ENCODE measurements at places on chromosomes 3 and 15. TPM values are rescaled to one million over a fixed set of nuclear protein-coding genes. Genes with fewer than 3 reads are reported as not detected.

DNA sequence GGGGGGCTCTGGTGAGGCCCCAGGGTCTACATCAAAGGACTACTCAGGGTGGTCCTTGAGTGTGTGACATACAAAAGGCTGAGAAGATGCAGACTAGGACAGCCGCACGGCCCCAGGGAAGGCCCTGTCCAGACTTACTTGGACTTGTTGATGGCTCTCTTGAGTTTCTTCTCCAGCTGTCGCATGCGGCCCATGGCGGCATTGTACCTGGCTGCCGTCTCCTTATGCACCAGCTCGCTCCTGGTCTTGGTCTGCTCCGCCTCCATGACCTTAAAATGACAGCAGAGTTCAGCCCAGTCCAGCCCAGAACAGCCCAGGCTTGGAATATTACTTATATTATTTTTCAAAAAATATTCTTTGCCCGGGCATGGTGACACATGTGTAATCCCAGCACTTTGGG, 56.0 kb downstream of the CAPN7 start:
- no peak for DNase-seq

The AGBL1 gene
- total RNA-seq = not detected

GRCh38 chr3:30269751-30270445, 336.5 kb upstream of the TGFBR2 start:
- no peak for DNase-seq

The TM4SF1 gene
- 0.90 TPM for total RNA-seq

- DNase-seq = no peak
These were observed 377.7 kb upstream of the AGTR1 start for GRCh38 chr3:148319960-148320359.

The STAB1 gene
- 2.6 TPM for total RNA-seq

All from WTC11 (cell line).